Esophagus mucosa (tissue), 1 donor: ENCODE measurements at places on chromosomes 6 and 20.

DNA sequence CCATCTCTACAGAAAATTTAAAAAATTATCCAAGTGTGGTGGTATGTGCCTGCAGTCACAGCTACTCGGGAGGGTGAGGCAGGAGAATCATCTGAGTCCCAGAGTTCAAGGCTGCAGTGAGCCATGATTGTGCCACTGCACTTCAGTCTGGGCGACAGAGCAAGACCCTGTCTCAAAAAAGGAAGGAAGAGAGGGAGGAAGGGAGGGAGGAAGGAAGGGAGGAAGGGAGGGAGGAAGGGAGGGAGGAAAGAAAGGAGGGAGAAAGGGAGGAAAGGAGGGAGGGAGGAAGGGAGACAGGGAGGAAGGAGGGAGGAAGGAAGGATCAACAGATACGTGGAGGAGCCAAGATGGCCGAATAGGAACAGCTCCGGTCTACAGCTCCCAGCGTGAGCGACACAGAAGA is 90.1 kb downstream of the ZNF217 start:
- ATAC-seq = no peak

DNA sequence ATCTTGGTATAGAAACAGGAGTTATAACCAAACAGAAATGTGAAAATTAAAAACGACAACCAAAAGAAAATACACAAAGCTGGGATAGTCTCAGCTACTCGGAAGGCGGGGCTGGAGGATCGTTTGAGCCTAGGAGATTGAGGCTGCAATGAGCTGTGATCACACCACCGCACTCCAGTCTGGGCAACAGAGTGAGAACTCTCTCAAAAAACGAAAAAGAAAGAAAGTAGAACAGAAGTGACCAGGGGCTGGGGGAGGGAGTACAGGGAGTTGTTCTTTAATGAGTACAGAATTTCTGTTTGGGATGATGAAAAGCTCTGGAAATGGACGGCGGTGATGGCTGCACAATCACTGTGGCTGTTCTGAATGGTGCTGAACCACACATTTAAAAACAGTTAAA is 5.9 kb downstream of the GMEB2 start:
- ATAC-seq = no peak

DNA sequence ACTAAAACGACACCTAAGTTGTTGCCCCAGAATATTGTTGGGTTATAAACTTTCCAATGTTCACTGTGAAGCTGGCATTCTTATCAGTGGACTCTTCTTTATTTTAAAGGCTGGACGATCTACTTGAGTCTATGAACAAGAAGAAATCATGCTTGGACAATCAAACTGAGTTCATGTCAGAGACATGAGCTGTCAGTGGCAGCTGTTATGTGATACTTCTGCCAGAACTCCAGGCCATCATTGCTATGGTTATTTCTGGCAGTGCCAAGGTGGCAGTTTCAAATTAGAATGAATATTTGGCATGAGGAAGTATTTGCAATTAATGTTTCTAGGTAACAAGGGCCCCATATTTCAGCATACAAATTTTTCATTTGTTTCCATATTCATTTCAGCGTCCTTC is 417.3 kb downstream of the LMBRD1 start:
- no peak for ATAC-seq

DNA sequence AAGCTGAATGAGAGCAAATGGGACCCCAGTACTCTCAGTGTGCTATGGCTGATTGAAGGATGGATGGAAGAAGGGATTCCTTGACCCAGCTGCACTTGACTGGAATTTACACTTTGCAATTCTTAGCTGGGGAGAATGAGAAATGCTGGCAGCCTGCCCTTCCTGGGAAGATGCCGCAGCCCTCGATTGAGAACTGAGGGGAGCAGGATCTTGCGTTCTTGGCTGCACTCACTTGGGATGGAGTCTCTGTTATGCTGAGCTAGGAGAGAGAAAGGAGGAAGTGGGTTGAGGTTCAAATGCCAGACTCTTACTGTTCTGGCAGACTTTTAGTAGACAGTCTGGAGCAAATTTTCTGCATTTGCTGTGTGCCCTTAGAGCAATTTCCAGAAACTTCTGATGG is 221.2 kb downstream of the FNDC1 start:
- ATAC-seq = no peak

- ATAC-seq = peak; percentile 91
Observed at GRCh38 chr6:45479834-45480751, 102.4 kb upstream of the SUPT3H start.

DNA sequence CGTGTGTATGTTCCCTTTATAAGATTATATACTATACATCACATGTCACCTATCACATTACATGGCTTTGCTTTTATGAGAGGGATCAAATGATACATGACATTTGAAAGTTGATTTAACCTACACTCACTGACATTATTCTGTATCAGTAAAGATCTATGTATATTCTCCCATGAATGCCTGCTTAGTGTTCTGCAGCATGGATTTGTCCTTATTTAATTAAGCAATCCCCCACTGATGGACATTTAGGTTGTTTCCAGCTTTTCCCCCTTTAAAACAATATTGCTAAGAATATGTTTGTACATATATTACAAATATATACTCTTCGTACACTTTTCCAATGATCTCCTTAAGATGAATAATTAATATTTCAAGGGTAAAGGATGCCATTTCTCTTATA is 297.4 kb downstream of the TFAP2C start:
- ATAC-seq = no peak

DNA sequence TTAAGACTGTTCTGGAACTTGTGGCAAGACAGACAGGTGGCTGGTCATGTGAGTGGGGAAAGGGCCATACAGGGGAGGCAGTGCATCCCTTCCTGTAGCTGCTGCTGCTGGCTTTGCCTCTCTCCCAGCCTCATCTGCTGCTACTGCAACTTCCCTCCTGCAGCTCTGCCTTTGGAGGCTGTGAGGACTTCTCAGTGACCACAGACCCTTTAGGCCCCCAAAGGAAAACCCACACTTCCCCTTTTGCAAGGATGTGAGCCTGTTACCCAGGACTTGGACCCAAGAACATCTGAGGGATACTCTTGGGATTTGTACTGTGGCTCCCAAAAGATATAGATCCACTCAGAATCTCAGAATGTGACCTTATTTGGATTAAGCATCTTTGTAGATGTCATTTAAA is 91.0 kb downstream of the TMEM170B start:
- no peak for ATAC-seq

- ATAC-seq = peak; percentile 79
Observed at GRCh38 chr6:16723826-16724225, 37.4 kb downstream of the ATXN1 start.

GRCh38 chr20:4169360-4170190 is 154.2 kb upstream of the RNF24 start:
- no peak for ATAC-seq

- ATAC-seq = no peak
Observed at GRCh38 chr6:4017834-4018170, 61.1 kb downstream of the FAM217A start.

DNA sequence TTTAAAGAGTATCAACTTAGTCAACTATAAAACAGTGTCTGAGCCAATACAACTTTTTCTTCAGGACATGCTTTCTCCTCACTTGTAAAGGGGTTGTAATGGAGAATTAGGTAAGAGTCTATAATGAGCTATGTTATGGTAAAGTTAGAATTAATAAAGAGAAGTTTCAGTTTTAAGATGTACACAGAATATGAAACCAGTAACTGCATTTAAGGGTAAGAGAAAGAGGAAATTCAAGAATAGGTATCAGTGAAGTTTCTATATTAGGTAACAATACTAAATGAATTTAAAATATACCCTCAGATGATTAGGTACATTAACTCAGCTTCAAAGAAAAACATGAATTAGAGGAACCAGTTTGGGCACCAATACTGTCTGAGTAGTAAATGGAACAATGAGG is 1444.3 kb upstream of the ADGRB3 start:
- no peak for ATAC-seq

- ATAC-seq = no peak
Observed at GRCh38 chr20:61373055-61373399, 121.0 kb downstream of the CDH4 start.

DNA sequence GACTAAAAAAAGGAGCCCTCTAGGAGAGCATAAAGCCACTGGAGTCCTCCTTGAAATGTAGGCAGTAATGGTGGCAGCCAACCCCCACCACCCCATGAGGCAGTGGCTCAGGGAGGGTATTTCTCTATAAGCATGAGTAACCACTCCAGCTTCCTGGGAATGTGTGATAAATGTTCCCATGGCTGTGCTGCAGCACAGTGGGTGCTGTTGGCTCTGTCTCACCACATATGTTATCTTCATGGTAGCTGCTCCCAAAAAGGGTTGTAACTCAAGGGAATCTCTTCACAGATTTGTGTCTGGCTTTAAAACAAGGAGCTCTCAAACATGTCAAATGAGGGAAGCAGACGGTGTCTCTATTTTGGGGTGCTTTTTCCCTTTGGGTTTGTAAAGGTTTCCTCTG is 7.5 kb upstream of the PHACTR1 start:
- no peak for ATAC-seq

GRCh38 chr6:130575557-130575956 is 209.7 kb downstream of the TMEM200A start:
- no peak for ATAC-seq

GRCh38 chr20:61926253-61926613 is 139.4 kb downstream of the TAF4 start:
- ATAC-seq = no peak

- no peak for ATAC-seq
Observed at GRCh38 chr6:124982669-124983068, 20.4 kb downstream of the RNF217 start.

GRCh38 chr6:108877046-108877751 is 29.0 kb downstream of the ARMC2 start:
- ATAC-seq = no peak

GRCh38 chr20:22008456-22008855 is 303.0 kb downstream of the PAX1 start:
- ATAC-seq = no peak

- no peak for ATAC-seq
Observed at GRCh38 chr20:45579184-45579583, at the start of gene WFDC8. TSS of gene WFDC8 (minus strand) at chr20:45579284. CDS start at chr20:45579247, 37 bp downstream.

- peak; percentile 19 for ATAC-seq
Observed at GRCh38 chr6:15508441-15508871, 154.4 kb downstream of the DTNBP1 start.

DNA sequence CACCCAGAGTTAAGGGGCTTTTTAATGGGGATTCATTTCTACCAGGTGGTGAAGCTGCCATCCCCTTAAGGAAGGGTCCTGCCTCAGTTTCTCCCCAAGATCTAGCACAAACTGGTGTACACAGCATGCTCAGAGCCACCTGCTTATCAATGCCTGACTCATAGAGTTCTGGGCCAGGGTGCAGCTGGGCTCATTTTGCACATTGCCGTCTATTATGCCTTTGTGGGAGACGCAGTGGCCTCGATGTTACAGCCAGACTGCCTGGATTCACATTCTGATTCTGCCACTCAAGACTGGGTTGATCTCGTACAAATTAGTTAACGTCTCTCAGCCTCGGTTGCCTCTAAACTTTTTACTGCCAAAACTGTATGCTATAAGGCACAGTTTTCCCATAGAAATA is 365.7 kb downstream of the ZFAND3 start:
- no peak for ATAC-seq

- no peak for ATAC-seq
Observed at GRCh38 chr6:21518317-21518716, 75.2 kb upstream of the SOX4 start.

GRCh38 chr20:60258255-60258863 is 300.1 kb downstream of the CDH26 start:
- no peak for ATAC-seq

GRCh38 chr20:54257071-54257816 is 49.4 kb downstream of the PFDN4 start:
- ATAC-seq = peak; percentile 81

DNA sequence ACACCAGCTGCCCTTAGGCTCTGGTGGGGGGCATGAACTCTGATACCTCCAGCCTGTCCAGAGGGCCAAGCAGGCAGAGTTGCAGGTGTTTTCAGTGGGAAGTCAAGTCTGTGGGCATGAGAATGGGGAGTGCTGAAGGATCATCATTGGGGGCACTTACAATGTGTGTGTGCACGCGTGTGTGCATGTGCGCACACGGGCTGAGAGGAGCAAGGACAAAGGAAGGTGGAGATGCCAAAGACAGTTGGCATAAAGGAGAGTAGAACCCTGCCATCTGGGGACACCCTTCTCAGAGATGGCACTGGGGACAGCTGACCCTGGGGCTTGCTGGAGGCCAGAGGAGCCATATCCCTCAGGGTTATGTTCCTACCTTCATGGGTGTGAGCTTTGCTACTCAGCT is 408.4 kb upstream of the CHD6 start:
- no peak for ATAC-seq

DNA sequence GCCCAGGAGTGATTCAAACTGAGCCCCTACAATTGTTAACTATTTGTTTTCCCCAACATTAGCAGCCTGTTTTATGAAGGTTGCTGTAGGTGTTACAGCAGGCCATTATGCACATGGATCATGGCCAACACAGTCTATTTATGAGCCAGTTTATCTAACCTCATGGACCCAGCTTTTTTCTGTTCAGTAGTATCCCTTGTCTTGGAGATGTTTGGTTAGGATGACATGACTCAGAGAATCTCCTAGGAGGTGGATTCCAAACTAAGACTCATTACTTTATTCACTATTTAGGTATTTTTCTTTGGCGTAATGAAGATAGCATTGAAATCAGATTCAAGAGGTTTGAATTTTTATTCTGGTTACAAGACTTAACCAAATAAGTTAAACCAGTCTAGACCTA is 62.8 kb upstream of the TFB1M start:
- no peak for ATAC-seq

DNA sequence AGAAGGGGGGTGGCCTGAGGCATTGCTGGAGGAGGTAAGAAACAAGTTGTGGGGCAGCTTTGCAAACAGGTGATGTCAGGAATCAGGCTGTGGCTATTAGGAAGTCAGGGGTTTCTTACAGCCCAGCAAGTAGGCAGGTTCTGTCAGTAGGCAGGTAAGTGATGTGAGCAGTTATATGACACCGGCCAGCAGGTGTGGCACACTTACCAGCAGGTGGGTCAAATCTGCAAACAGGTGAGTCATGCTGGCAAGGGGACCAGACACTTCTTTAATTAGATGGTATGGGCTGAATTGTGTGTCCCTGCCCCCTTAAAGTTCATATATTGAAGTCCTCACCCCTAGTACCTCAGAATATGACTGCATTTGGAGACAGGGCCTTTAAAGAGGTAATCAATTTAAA is 16.4 kb upstream of the ENPP4 start:
- ATAC-seq = no peak

DNA sequence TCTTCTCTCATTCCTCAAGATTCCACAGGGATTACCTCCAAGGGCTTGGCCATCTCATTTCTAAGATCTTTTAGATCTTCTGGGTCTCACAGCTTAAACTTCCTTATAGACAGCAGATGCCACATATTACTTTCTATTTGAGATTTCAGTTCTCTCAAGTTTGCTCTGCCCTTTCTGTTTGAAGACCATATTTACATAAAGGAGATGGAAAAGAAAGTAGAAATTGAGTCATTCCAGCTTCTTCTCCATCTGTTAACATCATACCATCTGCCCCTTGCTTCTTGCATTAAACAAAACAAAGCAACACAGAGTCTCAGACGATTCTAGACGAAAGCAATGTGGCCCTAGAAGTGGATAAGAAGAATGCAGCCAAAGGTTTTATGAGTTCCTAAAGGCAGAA is 203.4 kb downstream of the TTLL2 start:
- no peak for ATAC-seq

GRCh38 chr6:53801022-53801421 is 6.2 kb downstream of the LRRC1 start:
- no peak for ATAC-seq
